Tibial nerve (tissue), 4 donors: ENCODE measurements at places on chromosomes 5 and 9. TPM values are rescaled to one million over a fixed set of nuclear protein-coding genes. Genes with fewer than 3 reads are reported as not detected.

- H3K27ac ChIP-seq, result peak overlapping the region; percentile 36
- peaks cover 6% of the 10 kb centered on the region for H3K27me3 ChIP-seq
- peaks cover 22% of the 10 kb centered on the region for H3K4me1 ChIP-seq
Measured at GRCh38 chr9:136720898-136721338, 8.5 kb downstream of the DIPK1B start.

DNA sequence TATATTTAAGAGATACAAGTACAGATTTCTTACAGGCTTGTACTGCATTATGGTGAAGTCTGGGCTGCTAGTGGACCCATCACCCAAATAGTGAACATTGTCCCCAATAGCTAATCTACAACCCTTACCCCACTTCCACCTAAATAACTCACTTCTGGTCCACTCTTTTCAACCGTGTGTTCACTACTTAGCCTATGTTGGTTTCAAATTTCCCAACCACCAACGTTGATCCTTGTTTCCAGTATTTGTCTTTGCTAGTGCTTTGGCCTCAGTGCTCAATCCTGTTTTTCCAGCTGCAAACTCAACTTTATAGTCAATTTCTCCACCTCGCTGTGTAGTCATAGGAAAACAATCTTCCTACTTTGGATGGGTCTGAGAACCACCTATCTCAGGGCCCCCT lies 45.3 kb upstream of the TTC39B start:
- no peaks in the 10 kb centered on the region for H3K36me3 ChIP-seq
- no peak overlapping the region for H3K4me3 ChIP-seq
- no peaks in the 10 kb centered on the region for H3K27me3 ChIP-seq
- H3K27ac ChIP-seq, result no peak overlapping the region
- DNase-seq, result no peak
- no peaks in the 10 kb centered on the region for H3K4me1 ChIP-seq

AMACR gene
- total RNA-seq, result 5.4 TPM

DNA sequence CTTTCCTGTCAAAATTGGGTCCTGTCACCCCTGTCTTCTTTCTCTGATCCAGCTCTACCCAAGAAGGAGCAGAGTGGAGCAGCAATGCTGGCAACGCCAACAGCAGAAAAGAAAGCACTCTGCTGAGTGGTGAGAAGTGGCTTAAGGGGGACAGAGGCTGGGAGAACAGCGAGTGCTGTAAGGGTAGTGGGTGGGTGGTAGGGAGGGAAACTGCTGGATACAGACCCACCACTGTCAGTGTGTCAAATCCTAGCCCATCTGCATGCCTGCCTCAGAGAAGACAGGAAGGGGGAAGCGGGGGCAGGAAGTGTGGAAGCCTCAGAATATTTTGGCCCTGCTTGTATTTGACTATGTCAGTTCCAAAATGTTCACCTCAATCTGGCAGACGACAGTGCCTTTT lies 170.4 kb upstream of the MAST4 start:
- no peaks in the 10 kb centered on the region for H3K27me3 ChIP-seq
- no peak overlapping the region for H3K27ac ChIP-seq
- no peaks in the 10 kb centered on the region for H3K36me3 ChIP-seq

DNA sequence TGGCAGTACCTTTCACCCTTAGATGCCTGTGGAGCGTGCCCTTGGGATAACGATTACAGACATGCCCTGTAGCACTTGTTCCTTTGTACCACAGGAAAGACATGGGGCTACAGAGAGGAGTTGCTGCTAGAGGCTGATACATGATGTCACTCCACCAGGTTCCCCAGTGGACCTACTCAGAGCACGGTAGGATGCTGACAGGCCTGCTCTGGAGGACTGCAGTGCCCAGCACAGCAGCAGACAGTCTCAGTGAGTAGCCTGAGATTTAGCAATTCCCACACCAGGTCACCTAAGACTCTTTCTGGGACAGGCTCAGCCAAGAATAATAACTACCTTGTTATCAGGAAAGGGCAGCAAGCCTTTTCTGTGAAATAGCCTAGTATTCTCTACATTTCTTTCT lies 28.8 kb downstream of the PDE4D start:
- no peak overlapping the region for H3K4me3 ChIP-seq

DNA sequence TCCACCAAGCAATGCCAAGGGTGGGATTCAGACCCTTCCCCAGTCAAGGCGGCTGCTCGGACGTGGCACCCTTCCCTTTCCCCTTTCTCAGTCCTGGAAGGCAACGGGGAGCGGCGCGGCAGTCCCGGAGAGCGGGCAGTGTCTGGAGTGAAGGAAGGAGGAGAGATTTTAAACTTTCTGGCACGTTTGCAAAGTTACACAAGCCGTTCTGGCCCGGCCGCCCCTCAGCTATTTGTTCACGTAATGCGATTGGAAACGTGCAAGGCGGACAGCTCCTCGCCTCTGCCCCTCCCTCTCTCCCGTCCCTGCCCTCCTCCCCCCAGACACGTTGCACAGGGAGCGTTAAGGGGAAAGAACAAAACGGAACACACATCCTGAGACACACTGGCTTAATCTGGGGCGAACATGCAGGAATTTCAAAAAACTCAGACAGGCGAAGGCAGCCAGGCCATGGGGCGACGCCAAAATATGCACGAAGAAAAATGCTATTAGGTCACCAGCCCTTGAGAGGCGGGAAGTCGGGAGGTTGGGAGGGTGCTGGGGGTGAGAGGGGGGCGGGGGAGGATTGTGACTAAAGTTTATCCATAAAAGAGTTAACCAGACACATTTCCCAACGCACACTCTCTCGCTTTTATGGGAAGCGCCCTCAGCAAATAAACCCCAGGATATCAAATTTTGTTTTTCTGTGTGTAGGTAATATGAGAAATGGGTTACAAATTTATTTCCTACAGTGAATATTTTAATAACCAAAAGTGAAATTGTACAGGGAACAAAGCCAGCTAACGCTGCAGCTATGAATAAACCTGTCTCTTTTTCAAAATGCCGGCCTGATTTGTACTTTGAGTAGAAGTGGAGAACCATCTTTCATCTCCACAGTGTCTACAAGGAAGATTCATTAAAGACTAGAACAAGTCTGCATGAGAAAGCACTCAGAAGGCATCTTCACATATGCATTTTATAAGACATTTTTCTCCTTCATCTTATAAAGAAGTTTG lies at the start of gene LOX:
LOX (minus strand) TSS at position 144 of the 995 bp plus-strand sequence. CDS start 274 bp downstream, outside the sequence.
- H3K27ac ChIP-seq, result no peak within 1 kb of the TSS
- no peaks in the 10 kb centered on the region for H3K27me3 ChIP-seq
- H3K4me3 ChIP-seq, result peak within 1 kb of the TSS; percentile 51

GRCh38 chr5:172334196-172334595 lies 50.6 kb upstream of the UBTD2 start:
- no peak overlapping the region for H3K4me3 ChIP-seq
- no peaks in the 10 kb centered on the region for H3K27me3 ChIP-seq
- H3K4me1 ChIP-seq, result no peaks in the 10 kb centered on the region
- H3K36me3 ChIP-seq, result no peaks in the 10 kb centered on the region
- DNase-seq, result no peak

SOHLH1 gene
- not detected for total RNA-seq

GRCh38 chr5:33401482-33402390 lies 39.0 kb upstream of the TARS1 start:
- no peak for DNase-seq
- H3K36me3 ChIP-seq, result no peaks in the 10 kb centered on the region
- H3K4me1 ChIP-seq, result no peaks in the 10 kb centered on the region
- H3K27me3 ChIP-seq, result no peaks in the 10 kb centered on the region
- no peak overlapping the region for H3K27ac ChIP-seq
- no peak overlapping the region for H3K4me3 ChIP-seq

DNA sequence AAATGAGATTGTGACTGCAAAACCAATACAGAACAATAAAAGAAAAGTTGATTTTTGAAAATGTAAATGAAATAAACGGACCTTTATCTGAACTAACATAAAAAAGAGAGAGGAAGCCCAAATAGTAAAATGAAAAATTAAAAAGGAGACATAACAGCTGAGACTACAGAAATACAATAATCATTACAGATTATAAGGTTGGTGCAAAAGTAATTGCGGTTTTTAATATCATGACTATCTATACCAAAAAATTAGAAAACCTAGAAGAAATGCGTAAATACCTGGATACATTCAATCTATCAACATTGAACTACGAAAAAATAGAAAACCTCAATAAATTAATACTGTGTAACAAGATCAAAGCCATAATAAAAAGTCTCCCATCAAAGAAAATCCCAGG lies 71.9 kb upstream of the SLCO6A1 start:
- H3K27me3 ChIP-seq, result no peaks in the 10 kb centered on the region
- H3K27ac ChIP-seq, result no peak overlapping the region
- H3K4me3 ChIP-seq, result no peak overlapping the region
- H3K4me1 ChIP-seq, result no peaks in the 10 kb centered on the region
- no peaks in the 10 kb centered on the region for H3K36me3 ChIP-seq
- DNase-seq, result no peak

DNA sequence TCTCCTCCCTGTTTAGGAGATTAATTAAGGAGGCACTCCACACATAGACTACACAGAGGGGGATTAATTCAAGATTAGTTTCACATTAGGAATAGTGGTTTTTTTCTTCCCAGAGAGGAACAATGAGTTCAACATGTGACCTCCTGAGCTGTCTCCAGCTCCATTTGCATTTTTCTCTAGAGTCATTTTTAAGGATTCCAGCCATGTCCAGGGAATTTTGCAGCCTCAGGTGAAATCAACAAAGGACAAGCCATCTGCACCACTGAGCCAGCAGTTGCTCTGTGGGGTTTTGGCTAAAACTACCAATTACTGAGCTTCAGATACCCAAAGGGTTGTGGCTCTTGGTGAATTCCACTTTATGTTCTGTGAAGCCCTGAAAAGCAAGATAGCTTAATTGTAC lies 258.5 kb upstream of the PPP1R2B start:
- H3K4me1 ChIP-seq, result no peaks in the 10 kb centered on the region
- no peak overlapping the region for H3K27ac ChIP-seq
- no peaks in the 10 kb centered on the region for H3K36me3 ChIP-seq

DNA sequence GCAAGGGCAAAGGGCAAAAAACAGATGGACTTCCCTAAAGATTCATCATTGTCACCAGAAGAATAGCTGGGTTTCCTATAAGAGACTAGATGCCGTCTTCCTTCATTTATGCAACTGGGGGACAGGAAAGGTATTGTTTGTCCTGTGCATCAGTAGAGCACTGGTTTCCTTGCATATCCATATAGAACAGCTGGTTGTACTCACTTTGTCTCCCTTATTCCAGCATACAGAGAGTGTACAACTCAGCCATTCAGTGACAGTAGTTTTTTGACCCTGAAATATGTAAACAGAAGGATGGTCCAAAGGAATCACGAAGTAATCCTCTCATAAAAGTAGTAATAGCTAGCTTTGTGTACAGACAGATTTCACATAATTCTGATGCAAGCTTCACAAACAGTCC lies 22.5 kb upstream of the MAST4 start:
- H3K36me3 ChIP-seq, result no peaks in the 10 kb centered on the region
- no peak overlapping the region for H3K4me3 ChIP-seq

GRCh38 chr5:41835645-41836044 lies 34.6 kb downstream of the OXCT1 start:
- H3K27ac ChIP-seq, result no peak overlapping the region
- H3K27me3 ChIP-seq, result no peaks in the 10 kb centered on the region
- DNase-seq, result peak; percentile 40

DNA sequence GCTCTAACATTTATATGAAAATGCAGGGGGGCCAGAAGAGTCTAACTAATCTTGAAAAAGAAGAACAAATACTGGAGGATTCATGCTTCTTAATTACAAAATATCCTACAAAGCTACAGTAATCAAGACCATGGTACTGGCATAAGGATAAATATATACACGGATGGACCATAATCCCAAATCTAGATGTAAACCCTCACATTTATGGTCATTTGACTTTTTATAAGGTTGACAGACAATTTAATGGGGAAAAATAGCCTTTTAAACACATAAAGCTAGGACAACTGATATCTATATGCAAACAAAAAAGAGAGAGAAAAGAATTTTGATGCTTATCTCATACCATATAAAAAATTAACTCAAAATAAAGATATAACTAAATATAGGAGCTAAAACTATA lies 55.9 kb downstream of the YIPF5 start:
- no peak for DNase-seq
- H3K27me3 ChIP-seq, result no peaks in the 10 kb centered on the region
- H3K4me3 ChIP-seq, result no peak overlapping the region
- no peaks in the 10 kb centered on the region for H3K36me3 ChIP-seq
- H3K27ac ChIP-seq, result no peak overlapping the region

BTNL9 gene
- total RNA-seq, result 42.3 TPM

PCDHGA6 gene
- total RNA-seq, result 11.8 TPM

GRCh38 chr9:19512103-19512832 lies 103.5 kb downstream of the ACER2 start:
- no peaks in the 10 kb centered on the region for H3K36me3 ChIP-seq
- H3K4me1 ChIP-seq, result no peaks in the 10 kb centered on the region
- no peak overlapping the region for H3K4me3 ChIP-seq

SLC34A1 gene
- total RNA-seq, result not detected

DNA sequence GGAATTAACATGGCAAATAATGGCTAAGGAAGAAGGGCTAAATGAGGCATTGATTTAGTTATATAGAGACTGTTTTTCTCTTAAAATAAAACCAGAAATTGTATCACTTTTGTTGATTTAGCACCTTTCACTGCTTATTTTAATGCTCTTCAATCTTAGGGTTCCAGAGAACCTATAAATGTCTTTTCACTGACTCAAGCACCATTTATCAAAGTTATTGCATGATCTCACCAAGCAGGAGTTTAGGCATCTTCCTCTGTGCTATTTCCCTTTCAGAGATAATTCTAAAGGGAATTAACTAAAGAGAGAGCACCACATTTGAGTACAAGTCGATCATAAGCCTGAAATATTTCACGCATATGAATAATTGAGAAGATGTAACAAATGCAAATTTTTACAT lies 357.1 kb downstream of the CDH18 start:
- H3K36me3 ChIP-seq, result no peaks in the 10 kb centered on the region
- no peak overlapping the region for H3K4me3 ChIP-seq
- H3K27ac ChIP-seq, result no peak overlapping the region
- no peaks in the 10 kb centered on the region for H3K4me1 ChIP-seq

DNA sequence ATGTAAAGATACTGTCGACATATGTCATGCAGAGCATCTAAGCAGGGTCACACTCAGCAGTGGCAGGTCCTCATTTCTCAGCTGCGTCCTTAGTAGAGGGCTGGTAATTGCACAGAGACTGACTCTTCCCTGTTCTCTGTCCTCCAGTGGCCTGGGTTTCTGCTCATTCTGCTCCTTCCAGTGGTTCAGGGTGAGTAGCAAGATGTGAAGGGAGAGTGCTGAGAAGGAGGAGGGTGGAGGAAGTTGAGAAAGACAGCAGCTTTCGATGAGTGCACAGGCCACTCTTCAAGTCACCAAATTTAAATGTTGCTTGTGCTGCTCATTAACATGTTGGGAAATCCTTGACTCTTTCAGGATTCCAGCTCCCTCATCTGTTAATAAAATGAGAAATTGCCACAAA lies 203.9 kb downstream of the FBXL7 start:
- no peak overlapping the region for H3K4me3 ChIP-seq
- H3K36me3 ChIP-seq, result no peaks in the 10 kb centered on the region
- no peaks in the 10 kb centered on the region for H3K27me3 ChIP-seq
- DNase-seq, result no peak
- H3K4me1 ChIP-seq, result peaks cover 38% of the 10 kb centered on the region

DNA sequence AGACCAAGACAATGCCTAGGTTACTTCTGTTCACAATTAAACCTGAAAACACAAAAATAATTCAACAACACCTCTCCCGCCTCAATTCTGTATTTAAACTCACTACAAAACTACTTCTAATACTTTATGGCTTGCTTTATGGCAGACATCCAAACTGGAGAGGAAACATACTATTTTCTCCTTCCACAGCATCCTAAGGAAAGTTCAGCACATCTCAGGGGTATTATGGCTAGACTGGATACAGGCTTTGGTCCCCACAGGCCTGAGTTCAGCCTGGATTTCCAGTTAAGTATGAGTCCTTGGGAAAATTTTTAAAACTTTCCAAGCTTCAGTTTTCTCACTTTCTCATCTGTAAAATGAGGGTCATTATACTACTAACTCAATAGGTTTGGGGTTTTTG lies 480.2 kb downstream of the CAAP1 start:
- DNase-seq, result no peak
- H3K27ac ChIP-seq, result no peak overlapping the region
- no peak overlapping the region for H3K4me3 ChIP-seq
- H3K4me1 ChIP-seq, result no peaks in the 10 kb centered on the region
- H3K27me3 ChIP-seq, result no peaks in the 10 kb centered on the region
- H3K36me3 ChIP-seq, result no peaks in the 10 kb centered on the region

LHX3 gene
- total RNA-seq, result not detected
